AG09309 (cell line): ENCODE measurements at places on chromosomes 1 and 21.
A peak's percentile ranks its signal among the peaks of the same experiment; 100 is the strongest.

DNA sequence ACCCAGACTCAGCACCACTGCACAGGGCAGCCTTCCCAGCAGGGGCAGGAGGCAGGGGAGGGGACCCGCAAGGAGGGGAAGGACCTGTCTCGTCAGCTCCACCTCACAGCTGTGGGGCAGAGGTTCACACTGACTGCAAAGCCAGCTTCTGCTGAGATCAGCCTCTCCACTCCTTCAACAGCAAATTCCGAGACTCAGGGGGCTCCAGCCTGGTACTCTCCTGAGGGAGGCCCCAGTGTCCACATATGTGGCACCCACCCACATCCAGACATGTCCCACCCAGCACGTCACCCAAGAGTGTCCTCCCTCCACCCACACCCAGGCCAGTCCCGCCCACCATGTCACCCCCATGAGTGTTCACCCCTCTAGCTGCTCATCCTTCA, 329.5 kb downstream of the NPHP4 start:
- DNase-seq, result no peak

DNA sequence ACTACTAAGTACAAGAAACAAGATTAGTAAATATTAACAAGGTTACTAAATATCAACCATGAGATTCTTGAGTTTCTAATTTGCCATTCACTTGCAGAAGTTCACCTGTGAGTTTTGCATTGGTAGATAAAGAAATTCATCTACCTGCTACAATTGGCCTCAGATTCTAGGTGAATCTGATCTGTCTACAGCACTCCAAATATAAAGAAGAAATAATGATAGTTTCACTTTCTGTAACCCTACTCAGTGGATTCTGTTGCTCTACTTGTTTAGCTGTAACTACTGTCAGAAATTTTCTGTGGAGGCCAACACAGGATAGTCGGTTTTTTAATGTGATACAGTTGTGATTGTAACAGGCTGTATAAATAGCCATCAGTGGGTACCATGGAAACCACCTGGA, 118.6 kb downstream of the NR5A2 start:
- DNase-seq, result no peak

- DNase-seq, result no peak
Measured at GRCh38 chr1:93694039-93694438, 12.4 kb upstream of the BCAR3 start.

- DNase-seq, result no peak
Measured at GRCh38 chr1:152052606-152053005, 15.8 kb upstream of the S100A11 start.

DNA sequence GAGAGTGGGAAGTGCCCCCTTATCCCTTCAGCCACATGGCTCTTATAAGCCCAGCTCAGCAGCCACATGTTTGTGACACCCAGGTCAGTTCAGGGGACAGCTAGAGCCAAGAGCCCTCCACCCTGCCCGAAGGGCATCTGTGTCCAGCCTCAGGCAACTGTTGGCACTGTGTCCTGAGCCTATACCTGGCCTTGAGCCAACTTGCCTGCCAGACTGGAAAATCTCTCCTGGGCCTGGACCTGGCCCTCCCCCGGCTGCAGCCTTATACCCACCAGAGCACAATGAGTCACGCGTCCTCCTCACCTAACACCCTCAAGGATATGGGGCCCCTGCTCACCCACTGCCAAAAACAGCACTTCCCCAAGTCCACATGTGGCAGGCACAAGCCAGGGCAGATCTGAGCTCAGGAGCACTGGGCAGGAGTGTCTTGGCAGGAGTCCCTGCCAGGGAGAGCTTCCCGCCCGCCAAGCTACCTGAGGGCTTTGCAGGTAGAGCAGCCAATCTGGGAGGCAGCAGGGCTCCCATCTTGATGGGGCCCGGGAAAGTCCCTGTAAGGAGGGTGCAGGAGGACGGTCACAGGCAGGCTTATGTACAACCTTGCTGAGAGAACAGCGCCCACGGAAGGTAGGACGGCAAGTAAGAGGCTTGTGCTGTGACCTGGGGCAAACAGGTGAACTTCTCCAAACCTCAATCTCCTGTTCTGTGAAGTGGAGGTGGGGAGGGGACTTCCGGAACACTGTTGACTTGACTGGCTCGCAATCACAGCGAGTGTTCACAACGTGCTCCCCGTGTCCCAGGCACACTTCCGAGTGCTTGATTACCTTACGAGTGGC, 19.8 kb upstream of the HSPG2 start:
- DNase-seq, result no peak

DNA sequence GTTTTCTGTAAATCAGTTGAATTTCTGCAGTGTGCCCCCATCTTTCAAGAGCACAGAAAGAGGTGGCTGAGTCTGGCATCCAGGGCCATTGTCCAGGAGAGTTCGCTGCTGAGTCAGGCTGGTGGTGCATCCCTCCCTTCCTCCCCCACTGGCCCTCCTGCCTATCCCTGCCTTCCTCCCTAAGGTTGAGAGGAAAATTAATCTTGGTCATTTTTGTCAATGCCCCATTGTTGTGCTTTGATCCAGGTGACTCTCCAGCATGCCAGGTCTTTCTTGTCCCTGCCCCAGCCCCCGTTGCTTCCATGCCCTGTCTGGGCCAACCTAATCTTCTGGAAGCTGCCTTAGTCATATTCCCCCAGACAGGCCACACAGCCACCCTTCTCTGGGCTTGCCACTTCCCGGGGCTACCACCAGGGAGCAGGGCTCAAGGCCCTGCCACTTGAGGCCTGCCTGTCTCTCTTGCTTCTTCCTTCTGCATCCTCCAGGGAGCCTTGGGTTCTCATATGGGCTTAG, 26.6 kb downstream of the PROK1 start:
- no peak for DNase-seq

DNA sequence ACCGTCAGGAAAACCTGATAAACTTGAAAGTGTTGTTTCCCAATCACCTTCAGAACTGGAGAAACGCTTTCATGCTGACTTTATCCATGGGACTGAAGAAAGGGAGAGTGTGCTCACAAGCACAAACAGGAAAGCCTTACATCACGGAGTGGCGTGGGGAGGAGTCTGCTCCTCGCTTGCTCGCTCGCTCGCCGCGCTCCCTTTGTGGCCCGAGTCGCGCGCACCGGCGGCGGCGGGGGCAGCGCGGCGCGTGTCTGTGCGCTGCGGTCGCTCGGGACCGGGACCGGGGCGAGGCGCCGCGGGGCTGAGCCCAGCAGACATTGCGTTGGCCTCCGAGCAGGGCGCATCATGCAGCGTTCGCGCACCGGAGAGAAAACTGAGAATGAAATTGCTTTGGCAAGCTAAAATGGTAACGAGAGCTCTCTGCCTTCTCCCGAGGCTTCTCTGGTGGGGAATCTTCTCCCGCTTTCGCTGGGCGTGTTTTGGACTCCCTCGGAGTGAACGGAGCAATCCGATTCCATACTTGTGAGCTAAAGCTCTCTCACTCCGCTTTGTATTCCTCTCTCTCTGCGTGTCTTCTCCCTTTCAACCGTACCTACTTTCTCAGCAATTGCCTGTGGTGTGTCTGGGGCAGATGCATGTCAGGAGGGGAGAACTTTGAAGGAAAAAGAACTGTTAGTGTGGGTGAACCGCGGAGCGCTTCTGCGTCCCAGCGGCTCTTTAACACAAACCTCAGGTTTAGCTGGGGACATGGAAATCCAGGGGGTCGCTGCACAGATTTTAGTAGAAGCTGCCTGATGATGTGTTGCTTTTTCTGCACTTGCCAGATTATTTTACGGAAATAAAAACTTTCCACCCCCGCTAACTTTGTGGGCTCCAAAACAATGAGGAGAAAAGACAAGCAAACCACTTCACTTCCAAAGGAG, at the start of gene RGL1:
RGL1 (plus strand) TSS at position 205 of the 926 bp plus-strand sequence; CDS start at position 383, 178 bp downstream.
- no peak for DNase-seq

GRCh38 chr21:46621457-46622182, 13.9 kb upstream of the PRMT2 start:
- DNase-seq, result no peak

DNA sequence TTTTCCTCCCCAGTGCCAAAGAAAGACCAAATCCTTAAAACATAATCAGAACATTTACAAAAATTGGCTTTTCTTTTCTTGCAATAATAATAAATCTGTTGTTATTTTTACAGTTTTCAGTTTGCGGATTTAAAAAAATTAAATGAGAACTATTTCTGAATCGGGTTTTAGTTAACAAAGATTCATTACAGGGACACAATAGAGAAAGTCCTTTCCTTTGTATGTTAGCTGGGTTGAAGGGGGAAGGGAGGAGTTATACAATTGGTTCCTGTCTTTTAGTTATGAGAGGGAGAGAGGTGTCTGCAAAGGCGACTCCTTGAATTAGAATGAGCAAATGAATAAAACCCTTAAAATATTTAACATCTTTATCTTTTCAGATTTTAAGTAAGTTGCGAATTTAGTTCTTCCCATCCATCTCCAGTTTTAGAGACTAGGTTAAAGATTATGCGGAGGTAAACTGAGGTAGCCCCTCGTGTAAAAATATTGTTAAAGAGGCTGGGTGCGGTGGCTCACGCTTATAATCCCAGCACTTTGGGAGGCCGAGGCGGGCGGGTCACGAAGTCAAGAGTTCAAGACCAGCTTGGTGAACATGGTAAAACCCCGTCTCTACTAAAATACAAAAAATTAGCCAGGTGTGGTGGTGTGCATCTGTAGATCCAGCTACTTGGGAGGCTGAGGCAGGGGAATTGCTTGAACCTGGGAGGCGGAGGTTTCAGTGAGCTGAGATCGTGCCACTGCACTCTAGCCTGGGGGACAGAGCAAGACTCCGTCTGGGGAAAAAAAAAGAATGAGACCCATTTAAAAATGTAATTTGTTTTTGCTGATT, 3.9 kb downstream of the SPEN start:
- DNase-seq, result no peak

GRCh38 chr1:100240631-100241030, 9.0 kb downstream of the DBT start:
- DNase-seq, result no peak

GRCh38 chr21:37101384-37101783, 28.3 kb downstream of the TTC3 start:
- DNase-seq, result no peak

GRCh38 chr1:214136324-214136919, 144.5 kb upstream of the SMYD2 start:
- DNase-seq, result no peak

DNA sequence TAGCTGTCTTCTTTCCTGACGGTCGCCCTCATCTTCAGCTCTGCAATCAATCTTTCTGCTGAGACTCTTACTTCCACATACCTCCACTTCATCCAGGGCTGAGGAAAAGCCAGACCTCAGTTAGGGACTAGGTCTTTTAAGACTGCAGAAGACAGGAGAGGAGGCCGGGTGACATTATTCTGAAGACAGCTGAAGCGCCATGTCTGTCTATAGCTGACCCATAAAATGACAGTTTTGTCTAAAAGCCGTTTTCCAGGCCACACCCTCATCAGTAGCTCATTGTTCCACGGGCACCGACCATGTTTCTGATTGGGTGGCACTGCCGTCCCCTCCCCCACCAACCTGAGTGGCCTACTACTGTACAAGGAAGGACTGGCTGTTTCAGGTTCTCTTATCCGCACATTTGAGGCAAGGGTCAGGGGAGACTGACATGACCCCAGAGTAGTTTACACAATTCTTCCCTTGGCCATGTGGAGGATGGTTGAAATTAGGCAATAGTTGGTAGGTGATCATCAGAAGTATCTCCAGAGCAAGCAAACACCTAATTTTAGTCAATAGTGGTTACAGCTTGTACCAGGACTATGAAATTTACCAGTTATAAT, at the start of gene ADCY10:
ADCY10 (minus strand) TSS at position 240 of the 602 bp plus-strand sequence. CDS start 8,994 bp downstream, outside the sequence.
- no peak for DNase-seq

- peak; percentile 90 for DNase-seq
Measured at GRCh38 chr1:205298191-205298994, 23.2 kb downstream of the NUAK2 start.
